Endothelial cell of coronary artery (primary cell): ENCODE measurements at places on chromosomes 2 and 18. TPM values are rescaled to one million over a fixed set of nuclear protein-coding genes. Genes with fewer than 3 reads are reported as not detected.

CAPN14 gene
- under 0.01 and 0.09 TPM in 2 replicates for total RNA-seq

STK39 gene
- 5.5 and 9.6 TPM in 2 replicates for total RNA-seq

GAD1 gene
- 0.18 and 0.38 TPM in 2 replicates for total RNA-seq

ABCB11 gene
- 0.18 and 0.56 TPM in 2 replicates for total RNA-seq

OSR1 gene
- total RNA-seq: 1.8 TPM in 1 of 2 replicates, not detected in the other

LIMS4 gene
- 19.5 and 20.7 TPM in 2 replicates for total RNA-seq

TEKT4 gene
- not detected in 2 replicates for total RNA-seq

DNAH7 gene
- total RNA-seq: 0.09 TPM in 2 replicates

ATAD2B gene
- 11.5 and 16.9 TPM in 2 replicates for total RNA-seq

COL3A1 gene
- total RNA-seq: 0.99 and 245 TPM in 2 replicates

CFAP53 gene
- 0.18 and 0.28 TPM in 2 replicates for total RNA-seq

UGT1A5 gene
- total RNA-seq: not detected in 2 replicates

WIPF1 gene
- 7.6 and 9.1 TPM in 2 replicates for total RNA-seq

B3GNT7 gene
- 0.09 TPM in 2 replicates for total RNA-seq

DBI gene
- 77.4 and 83.5 TPM in 2 replicates for total RNA-seq

GDF7 gene
- 1.5 and 3.6 TPM in 2 replicates for total RNA-seq

RANBP2 gene
- total RNA-seq: 74.9 and 83.9 TPM in 2 replicates

IL36A gene
- 0.09 TPM in 1 of 2 replicates, not detected in the other for total RNA-seq

LMAN2L gene
- 22.7 and 25.9 TPM in 2 replicates for total RNA-seq

RAB17 gene
- 0.94 and 1.6 TPM in 2 replicates for total RNA-seq

C2orf72 gene
- total RNA-seq: 0.19 TPM in 1 of 2 replicates, not detected in the other

KIF5C gene
- total RNA-seq: 0.09 TPM in 2 replicates

RNF152 gene
- 41.8 and 53.6 TPM in 2 replicates for total RNA-seq

ANKZF1 gene
- 16.5 and 34.8 TPM in 2 replicates for total RNA-seq

PJVK gene
- total RNA-seq: 0.54 and 0.66 TPM in 2 replicates

TMEM17 gene
- 0.47 and 1.4 TPM in 2 replicates for total RNA-seq

BBS5 gene
- 2.2 and 3.9 TPM in 2 replicates for total RNA-seq

TSHZ1 gene
- total RNA-seq: 2.9 and 4.5 TPM in 2 replicates

FAM161A gene
- 1.4 and 2.1 TPM in 2 replicates for total RNA-seq

CXCR4 gene
- total RNA-seq: 76.6 and 235 TPM in 2 replicates

GALNT3 gene
- 0.09 TPM in 2 replicates for total RNA-seq

SERPINB2 gene
- total RNA-seq: 0.09 and 30.7 TPM in 2 replicates

TRAF3IP1 gene
- total RNA-seq: 10.7 and 11.3 TPM in 2 replicates

TLX2 gene
- total RNA-seq: not detected in 2 replicates

CLHC1 gene
- total RNA-seq: 5.2 and 11.3 TPM in 2 replicates

SKOR2 gene
- not detected in 2 replicates for total RNA-seq

OTOF gene
- total RNA-seq: 0.09 TPM in 2 replicates

TRIM54 gene
- not detected in 2 replicates for total RNA-seq

WDR54 gene
- total RNA-seq: 43.6 and 46.7 TPM in 2 replicates

SLC16A14 gene
- total RNA-seq: 0.09 and 0.18 TPM in 2 replicates

CYP1B1 gene
- 0.18 and 0.94 TPM in 2 replicates for total RNA-seq

OTX1 gene
- total RNA-seq: 0.27 and 0.28 TPM in 2 replicates

CCDC121 gene
- total RNA-seq: 1.3 and 1.5 TPM in 2 replicates

CPSF3 gene
- 45.0 and 53.8 TPM in 2 replicates for total RNA-seq

TFPI gene
- total RNA-seq: 240 and 294 TPM in 2 replicates

RESP18 gene
- total RNA-seq: not detected in 2 replicates

VAMP8 gene
- 16.8 and 20.4 TPM in 2 replicates for total RNA-seq

HOXD8 gene
- 0.99 and 4.1 TPM in 2 replicates for total RNA-seq

SLC14A1 gene
- 0.09 and 0.56 TPM in 2 replicates for total RNA-seq

ANKRD62 gene
- total RNA-seq: not detected in 2 replicates

CAPN13 gene
- total RNA-seq: not detected in 2 replicates

SH3RF3 gene
- 5.2 and 6.1 TPM in 2 replicates for total RNA-seq

EPB41L3 gene
- 147 and 234 TPM in 2 replicates for total RNA-seq

FABP1 gene
- total RNA-seq: not detected in 2 replicates

CPLX4 gene
- not detected in 2 replicates for total RNA-seq

CIB4 gene
- total RNA-seq: not detected in 2 replicates

NEDD4L gene
- 5.0 and 9.7 TPM in 2 replicates for total RNA-seq

M1AP gene
- total RNA-seq: not detected in 2 replicates
